Esophagus muscularis mucosa (tissue), 4 donors: ENCODE measurements at places on chromosomes 4 and X. TPM values are rescaled to one million over a fixed set of nuclear protein-coding genes. Genes with fewer than 3 reads are reported as not detected.

DNA sequence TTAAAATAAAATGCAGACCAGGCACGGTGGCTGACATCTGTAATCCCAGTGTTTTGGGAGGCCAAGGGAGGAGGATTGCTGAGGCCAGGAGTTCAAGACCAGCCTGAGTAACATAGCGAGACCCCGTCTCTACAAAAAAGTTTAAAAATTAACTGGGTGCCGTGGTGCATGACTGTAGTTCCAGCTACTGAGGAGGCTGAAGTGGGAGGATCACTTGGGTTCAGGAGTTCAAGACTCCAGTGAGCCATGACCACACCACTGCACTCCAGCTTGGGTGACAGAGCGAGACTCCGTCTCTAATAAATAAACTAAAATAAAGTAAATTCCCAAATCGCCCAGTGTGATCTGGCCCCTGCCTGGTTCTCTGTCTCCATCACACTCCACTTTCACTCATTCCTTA lies 43.7 kb downstream of the TENM3 start:
- H3K27ac ChIP-seq, result no peak overlapping the region
- H3K36me3 ChIP-seq, result no peaks in the 10 kb centered on the region
- no peak overlapping the region for H3K4me3 ChIP-seq
- no peak for DNase-seq

- H3K4me1 ChIP-seq, result peaks cover 21% of the 10 kb centered on the region
- peaks cover 48% of the 10 kb centered on the region for H3K27me3 ChIP-seq
- H3K36me3 ChIP-seq, result no peaks in the 10 kb centered on the region
- DNase-seq, result no peak
- no peak overlapping the region for H3K27ac ChIP-seq
These were observed 652 bp downstream of the COL25A1 start for GRCh38 chr4:109301651-109302360.

Gene TCEANC
- total RNA-seq, result 3.8 TPM

DNA sequence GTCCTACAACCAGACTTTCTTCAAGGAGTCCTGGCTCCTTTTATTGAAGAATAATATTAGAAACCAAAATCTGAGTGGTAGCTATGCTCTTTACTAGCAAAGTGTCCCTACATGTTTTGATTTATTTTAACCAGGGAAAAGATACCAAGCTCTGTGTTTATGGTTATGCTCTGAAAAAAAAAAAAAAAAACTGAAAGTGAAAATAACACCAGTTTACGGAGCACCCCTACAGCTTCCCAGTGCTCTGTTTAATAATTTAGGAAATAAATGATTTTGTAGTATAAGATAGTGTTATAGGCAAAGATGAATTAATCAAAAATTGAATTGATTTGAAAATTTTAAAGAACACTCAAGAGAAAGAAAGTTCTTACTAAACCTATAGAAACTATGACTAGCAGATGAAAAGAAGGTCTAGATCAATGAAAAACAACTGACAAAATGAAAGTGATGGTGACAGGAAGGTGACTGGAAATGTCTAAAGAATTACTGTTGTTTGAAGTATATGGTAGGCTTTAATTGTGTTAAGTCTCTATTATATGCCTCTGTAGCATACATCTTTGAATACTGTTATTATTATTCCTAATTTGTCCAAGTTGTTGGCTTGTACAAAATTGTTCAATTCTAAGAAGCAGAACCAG lies 1698.4 kb upstream of the PCDH10 start:
- DNase-seq, result no peak
- H3K36me3 ChIP-seq, result no peaks in the 10 kb centered on the region
- no peak overlapping the region for H3K4me3 ChIP-seq
- H3K27me3 ChIP-seq, result no peaks in the 10 kb centered on the region
- H3K27ac ChIP-seq, result no peak overlapping the region

GRCh38 chr4:8383016-8383415 lies 57.5 kb downstream of the ACOX3 start:
- peaks cover 16% of the 10 kb centered on the region for H3K4me1 ChIP-seq
- peaks cover 39% of the 10 kb centered on the region for H3K36me3 ChIP-seq
- DNase-seq, result no peak
- H3K27ac ChIP-seq, result no peak overlapping the region

DNA sequence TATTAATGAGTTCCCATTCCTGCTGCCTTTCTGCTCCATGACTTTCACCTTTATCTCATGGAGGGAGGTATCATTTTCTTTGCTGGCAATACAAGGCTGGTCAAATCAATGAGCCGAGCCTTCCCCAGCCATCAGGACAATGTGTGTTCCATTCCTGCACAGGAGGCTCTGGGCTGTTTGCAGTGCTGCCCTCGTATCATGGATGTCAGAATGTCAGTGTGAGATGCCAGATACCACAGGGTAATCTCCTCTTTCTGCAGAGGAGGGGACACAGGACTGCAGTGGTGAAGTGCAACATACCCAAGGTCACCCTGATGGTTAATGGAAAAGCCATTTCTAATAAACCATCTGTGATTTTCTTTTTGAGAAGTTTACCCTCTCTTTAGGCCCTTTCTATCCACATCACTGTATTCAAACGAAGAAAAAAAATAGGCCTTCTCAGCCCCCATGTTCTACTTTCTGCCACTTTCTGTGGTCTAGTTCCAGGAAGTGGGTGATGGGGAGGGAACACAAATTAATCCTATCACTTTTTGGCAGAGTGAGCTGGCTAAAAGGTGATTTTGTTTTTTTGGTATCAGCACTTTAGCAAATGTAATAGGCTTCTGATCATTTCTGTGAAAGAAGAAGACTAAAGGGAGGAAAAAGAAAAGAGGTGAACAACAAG lies 490.2 kb upstream of the BOD1L1 start:
- H3K4me3 ChIP-seq, result no peak overlapping the region
- H3K27me3 ChIP-seq, result no peaks in the 10 kb centered on the region
- no peak overlapping the region for H3K27ac ChIP-seq
- H3K36me3 ChIP-seq, result no peaks in the 10 kb centered on the region
- H3K4me1 ChIP-seq, result no peaks in the 10 kb centered on the region
- no peak for DNase-seq

DNA sequence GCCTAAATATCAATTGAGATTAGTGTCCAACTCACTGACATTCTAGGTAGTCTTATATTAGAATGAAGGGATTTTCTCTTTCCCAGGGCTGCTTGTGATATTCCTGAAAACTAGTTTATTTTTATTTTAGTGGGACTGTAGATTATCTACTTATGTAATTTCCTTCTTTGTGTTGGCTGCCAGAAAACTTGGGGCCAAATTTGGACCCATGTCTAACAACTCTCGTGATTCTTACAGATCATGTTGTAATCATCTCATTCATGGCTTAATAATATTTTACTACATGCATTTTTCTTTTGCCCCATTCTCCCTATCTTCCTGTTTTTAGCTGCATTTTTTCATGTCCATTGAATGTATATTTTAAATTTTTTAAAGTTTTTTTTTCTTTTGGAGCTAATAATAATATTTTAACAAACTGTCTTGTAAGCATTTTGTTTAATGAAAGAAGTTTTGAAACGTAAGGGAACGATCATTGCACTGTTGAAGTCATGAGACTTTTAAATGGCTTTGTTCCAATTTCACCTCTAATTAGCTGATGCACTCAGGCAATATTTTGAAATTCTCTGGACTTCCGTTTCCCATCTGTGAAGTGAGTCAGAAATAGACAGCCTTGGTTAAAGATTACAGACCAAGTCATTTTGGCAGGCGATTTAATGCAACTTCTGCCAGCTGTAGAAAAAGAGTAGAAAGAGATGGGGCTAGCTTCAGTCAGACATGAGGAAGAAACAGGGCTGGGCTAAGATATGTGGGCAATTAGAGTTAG lies 14.3 kb upstream of the TDO2 start:
- no peak for DNase-seq
- H3K4me3 ChIP-seq, result no peak overlapping the region
- no peaks in the 10 kb centered on the region for H3K36me3 ChIP-seq
- H3K4me1 ChIP-seq, result no peaks in the 10 kb centered on the region
- H3K27ac ChIP-seq, result no peak overlapping the region

Gene DNAAF6
- total RNA-seq, result not detected

DNA sequence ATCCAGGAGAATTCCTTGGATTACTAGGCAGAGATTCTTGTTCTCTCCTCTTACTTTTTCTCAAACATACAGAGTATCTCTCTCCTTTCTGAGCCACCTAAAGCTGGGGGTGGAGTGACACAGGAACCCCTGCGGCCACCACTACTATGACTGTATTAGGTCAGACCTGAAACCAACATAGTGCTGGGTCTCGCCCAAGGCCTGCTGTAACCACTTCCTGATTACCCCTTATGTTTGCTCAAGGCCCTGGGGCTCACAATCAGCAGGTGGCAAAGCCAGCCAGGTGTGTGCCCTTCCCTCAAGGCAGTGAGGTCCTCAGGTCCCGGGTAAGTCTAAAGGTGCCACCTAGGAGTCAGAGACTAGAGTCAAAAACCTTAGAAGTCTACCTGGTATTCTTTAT lies 166.4 kb downstream of the PARM1 start:
- no peaks in the 10 kb centered on the region for H3K4me1 ChIP-seq
- no peaks in the 10 kb centered on the region for H3K27me3 ChIP-seq
- H3K4me3 ChIP-seq, result no peak overlapping the region
- H3K36me3 ChIP-seq, result no peaks in the 10 kb centered on the region
- no peak overlapping the region for H3K27ac ChIP-seq
- DNase-seq, result no peak

Gene HSFX2
- total RNA-seq, result not detected

- no peaks in the 10 kb centered on the region for H3K27me3 ChIP-seq
- no peak overlapping the region for H3K4me3 ChIP-seq
- no peak overlapping the region for H3K27ac ChIP-seq
- DNase-seq, result no peak
These were observed 218.6 kb upstream of the HTR2C start for GRCh38 chrX:114365065-114365834.

DNA sequence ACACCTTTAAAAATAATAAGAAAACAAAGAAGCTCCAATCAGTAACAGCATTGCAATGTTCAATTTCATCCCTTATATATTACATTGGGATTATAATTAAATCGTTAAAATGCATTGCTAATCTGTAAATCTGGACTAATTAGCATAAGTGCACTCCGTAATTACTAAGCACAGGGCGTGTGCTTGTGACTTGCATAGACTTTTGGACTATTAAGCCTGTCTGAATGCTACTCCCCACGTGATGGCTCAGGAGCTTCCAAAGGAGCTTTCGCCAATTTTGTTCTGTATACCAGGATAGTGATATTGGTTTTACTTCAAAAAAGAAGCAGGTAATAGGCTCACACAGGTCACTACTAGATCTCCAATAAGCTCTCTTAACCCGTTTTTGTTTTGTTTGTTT lies 497.1 kb downstream of the SMARCA1 start:
- no peaks in the 10 kb centered on the region for H3K27me3 ChIP-seq
- no peaks in the 10 kb centered on the region for H3K36me3 ChIP-seq
- H3K4me1 ChIP-seq, result no peaks in the 10 kb centered on the region
- no peak for DNase-seq
- H3K27ac ChIP-seq, result no peak overlapping the region

- no peak for DNase-seq
- H3K27ac ChIP-seq, result no peak overlapping the region
- no peaks in the 10 kb centered on the region for H3K36me3 ChIP-seq
- H3K4me3 ChIP-seq, result peak overlapping the region; percentile 38
- no peaks in the 10 kb centered on the region for H3K27me3 ChIP-seq
These were observed 78.7 kb downstream of the RBM47 start for GRCh38 chr4:40550948-40551462.

GRCh38 chr4:82419451-82419850 lies 10.8 kb downstream of the HNRNPDL start:
- no peaks in the 10 kb centered on the region for H3K27me3 ChIP-seq
- no peak overlapping the region for H3K27ac ChIP-seq
- no peak overlapping the region for H3K4me3 ChIP-seq
- no peak for DNase-seq

DNA sequence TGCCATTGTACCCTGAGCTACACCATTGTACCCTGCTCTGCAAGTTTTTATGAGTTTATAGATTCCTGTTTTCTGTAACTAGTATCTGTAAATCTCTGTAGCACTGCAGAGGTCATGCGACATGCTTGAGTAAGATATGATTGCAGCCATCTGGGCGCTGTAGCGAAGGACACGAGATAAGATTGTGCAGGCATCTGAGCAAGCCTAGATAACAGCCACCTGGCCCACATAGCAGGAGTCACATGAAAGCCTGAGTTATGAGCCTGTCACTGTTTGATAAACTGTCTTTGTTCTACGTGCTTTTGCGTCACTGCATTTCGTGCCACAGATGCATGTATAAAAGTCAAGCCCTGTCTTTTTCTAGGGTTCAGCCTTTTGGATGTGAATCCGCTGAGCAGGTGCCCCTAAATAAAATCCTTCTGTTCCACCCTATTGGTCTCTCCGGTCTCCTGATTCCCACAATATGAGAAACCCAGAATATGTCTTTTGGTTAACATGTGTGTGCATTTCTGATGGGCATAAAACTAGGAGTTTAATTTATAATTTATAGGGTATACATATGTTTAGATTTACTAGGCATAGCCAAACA lies 327.6 kb upstream of the MAOA start:
- H3K27me3 ChIP-seq, result no peaks in the 10 kb centered on the region
- no peak overlapping the region for H3K4me3 ChIP-seq
- no peak for DNase-seq
- no peaks in the 10 kb centered on the region for H3K36me3 ChIP-seq
- no peaks in the 10 kb centered on the region for H3K4me1 ChIP-seq

Gene ERVMER34-1
- total RNA-seq, result not detected

Gene RENBP
- 8.2 TPM for total RNA-seq

DNA sequence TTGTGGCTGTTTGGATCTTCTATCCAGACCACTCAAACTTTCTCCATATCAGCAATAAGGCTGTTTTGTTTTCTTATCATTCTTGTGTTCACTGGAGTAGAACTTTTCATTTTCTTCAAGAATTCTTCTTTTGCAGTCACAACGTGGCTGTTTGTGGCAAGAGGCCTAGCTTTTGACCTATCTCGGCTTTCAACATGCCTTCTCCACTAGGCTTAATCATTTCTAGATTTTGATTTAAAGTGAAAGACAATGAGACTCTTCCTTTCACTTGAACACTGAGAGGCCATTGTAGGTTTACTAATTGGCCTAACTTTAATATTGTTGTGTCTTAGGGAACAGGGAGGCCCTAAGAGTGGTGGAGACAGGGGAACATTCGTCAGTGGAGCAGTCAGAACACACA lies 19.1 kb downstream of the FGF2 start:
- H3K4me3 ChIP-seq, result no peak overlapping the region
- no peak overlapping the region for H3K27ac ChIP-seq

DNA sequence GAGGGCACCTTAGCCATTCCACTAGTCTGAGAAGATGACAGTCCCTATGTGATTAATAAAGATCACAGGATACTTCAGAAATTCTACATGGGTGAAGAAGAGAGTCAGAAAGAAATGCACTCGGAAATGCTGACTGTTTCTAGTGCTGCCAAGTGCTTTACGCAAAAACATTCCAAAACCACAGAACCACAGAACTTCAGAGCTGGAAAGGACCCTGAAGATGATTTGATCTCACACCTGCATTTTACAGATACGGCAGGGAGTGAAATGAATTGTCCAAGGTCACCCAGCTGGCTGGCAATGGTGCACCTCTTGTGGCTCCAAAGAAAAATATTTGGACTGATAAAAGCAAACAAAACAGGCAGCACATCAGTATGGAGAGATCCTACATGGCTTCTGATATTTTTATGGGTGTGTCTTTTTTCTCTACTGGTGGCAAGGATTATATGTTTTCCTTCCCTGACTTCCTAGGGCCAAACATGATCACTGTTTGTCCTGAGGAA lies 115.9 kb downstream of the MAML3 start:
- H3K36me3 ChIP-seq, result no peaks in the 10 kb centered on the region
- H3K4me3 ChIP-seq, result no peak overlapping the region
- DNase-seq, result no peak
- H3K27me3 ChIP-seq, result no peaks in the 10 kb centered on the region

GRCh38 chrX:129836827-129837226 lies 6.9 kb downstream of the ZDHHC9 start:
- peaks cover 4% of the 10 kb centered on the region for H3K36me3 ChIP-seq
- H3K4me1 ChIP-seq, result no peaks in the 10 kb centered on the region
- no peaks in the 10 kb centered on the region for H3K27me3 ChIP-seq
- H3K4me3 ChIP-seq, result no peak overlapping the region
- H3K27ac ChIP-seq, result no peak overlapping the region
